NCI-H1694 treated with DMSO at 0.1 percent for 48 hours (cell line): ENCODE measurements at places on chromosomes 11 and 22.

- DNase-seq: no peak
These were observed 65.4 kb downstream of the SMCO4 start for GRCh38 chr11:93477684-93478234.

DNA sequence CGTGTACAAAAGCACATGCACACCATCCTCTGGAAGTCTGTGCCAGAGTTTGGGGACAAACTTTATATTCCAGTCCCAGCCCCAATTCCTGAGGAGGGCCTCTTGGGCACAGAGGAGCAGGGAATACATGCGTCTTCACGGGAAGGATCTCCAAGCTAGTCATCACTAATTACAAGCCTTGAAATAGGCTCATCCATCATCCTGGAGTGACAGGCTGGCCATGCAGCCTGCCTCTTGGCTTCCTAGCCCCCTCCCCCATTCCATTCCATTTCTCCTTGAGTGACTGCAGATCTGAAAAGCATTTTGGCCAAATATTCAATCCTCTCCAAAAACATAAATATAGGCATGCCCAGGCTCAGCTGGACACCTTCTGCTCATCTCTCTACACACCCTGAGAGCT lies 24.8 kb downstream of the SERPING1 start:
- DNase-seq: no peak

DNA sequence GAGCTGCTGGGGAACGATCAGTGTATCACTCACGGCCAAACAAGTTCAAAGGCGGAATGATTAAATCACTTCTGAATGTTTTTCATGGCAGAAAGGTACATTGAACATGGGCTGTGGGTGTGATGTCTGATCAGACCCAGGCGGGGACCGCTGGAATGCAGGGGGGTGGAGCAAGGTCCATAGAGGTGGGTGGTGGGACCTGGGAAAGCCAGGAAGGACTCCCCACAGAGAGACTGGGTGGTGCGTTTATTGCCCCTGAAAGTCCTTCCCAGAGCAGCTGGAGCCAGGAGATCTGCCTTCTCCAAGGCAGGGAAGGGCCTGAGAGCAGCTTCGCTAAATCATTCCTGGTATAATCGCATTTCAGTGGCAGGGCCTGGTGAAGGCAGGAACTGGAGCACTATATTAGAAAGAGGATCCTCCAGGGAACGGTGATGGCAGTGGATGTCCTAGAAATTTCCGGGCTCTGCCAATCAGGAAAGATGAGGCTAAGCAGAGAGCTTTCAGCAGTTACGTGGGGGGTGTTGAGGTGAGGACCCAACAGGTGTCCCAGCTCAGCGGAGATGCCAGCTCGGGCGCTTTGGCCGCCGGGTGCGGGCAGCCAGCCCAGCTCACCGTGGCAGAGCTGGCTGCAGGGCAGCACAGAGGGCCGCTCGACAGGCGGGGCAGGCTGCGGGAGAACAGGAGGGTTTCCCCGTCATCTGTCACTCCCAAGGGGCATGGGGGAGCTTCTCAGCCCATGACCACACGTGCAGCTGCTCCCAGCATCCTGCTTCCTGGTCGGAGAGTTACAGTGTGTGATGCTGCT lies 271.7 kb downstream of the CTTN start:
- DNase-seq: no peak

DNA sequence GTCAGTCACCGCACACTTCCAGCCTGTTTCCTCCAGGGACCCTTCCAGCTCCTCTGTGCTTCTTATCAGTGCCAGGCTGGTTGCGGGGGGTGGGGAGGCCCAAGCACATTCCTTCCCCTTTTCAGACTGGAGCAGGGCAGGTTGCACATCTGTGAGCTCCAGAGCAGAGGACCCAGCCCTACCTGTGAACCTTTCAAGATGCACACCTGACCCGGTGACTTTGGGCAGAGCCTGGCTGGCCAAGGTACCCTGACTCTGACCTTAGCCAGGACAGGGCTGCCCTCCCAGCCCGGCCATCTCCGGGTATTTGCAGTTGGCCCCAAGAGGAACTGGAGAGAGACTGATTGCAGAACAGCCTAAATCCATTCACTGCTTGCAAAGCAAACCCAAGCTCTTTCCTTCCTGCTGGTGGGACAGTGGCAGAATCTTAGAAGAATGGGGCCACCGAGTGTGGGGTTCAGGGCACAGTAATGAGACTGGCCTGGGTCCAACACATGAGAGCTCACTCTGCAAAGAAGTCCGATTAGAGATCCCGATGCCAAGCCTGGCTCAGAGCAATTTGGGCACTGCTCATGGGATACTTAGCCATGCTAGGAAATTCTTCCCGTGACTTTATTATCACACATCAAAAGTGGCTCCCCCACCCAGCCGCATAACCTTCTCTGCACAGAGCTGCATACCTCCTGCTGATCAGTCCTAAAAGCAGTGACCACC lies 64.7 kb upstream of the CCND1 start:
- DNase-seq: no peak

DNA sequence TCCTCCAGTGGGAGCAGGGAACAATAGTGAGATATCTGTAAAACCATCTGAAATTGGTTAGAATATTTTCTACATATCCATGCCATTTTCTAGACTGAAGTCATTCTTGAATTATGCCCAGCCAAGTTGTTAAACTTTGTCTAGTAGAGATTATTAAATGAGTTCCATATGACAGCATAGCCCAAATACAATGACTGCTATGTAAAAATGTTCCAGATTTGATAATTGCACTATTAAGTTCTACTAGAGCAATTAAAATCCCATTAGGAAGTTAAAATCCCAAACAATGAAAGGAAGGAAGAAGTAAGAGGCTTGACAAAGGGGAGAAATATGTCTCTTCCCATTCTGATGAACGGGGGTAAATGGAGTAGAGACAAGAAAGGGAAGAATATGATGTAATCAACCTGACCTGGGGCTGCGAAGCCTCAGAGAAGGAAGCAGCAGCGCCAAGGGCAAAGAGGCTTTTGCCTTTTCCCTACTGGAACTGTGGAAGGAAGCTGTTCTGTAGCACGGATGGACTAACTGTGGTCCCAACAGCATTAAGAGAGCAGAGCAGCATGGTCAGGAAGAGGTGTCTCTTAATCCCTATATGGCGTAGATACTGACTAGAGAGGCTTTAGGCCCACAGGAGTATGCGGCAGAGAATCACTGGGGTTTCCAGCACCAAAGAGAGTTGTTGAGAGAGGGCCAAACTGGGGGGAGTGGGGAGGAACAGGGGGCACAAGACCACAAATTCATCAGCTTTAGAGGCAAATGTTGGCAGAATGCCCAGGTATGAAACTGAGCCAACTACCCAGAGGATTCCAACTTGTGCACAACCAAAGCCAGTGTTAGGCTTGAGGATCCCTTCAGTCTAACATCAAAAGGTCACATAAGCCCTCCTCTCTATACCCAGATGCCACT lies 26.7 kb downstream of the RRP8 start:
- peak; percentile 59 for DNase-seq

DNA sequence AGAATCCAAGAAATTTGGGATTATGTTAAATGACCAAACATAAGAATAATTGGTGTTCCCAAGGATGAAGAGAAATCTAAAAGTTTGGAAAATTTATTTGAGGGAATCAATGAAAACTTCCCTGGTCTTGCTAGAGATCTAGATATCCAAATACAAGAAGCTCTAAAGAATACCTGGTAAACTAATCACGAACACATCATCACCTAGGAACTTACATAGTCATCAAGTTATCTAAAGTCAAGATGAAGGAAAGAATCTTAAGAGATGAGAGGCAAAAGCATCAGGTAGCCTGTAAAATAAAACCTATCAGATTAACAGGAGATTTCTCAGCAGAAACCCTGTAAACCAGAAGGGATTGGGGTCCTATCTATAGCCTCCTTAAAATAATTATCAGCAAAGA lies 46.9 kb downstream of the GAS2 start:
- DNase-seq: no peak

GRCh38 chr11:18581825-18582224 lies 6.7 kb downstream of the UEVLD start:
- no peak for DNase-seq

DNA sequence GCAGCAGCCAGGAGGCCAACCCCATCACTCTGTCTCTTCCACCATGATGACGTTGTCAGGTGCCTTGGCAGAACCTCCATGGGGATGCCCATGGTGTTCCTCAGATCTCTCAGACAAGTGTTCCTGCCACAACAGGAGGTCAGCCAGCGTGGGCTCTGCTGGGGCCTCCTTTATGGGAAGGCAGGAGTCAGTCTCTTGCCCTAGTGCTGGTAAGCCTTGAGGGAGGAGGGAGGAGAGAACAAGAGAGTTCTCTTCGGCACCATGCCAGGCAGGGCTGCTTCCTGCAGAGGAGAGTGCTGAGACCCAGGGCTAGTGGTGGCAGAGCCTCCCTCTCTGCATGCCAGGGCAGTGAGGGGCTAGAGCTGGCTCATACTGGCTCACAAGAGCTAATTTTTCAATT lies 32.5 kb downstream of the GNAZ start:
- no peak for DNase-seq

DNA sequence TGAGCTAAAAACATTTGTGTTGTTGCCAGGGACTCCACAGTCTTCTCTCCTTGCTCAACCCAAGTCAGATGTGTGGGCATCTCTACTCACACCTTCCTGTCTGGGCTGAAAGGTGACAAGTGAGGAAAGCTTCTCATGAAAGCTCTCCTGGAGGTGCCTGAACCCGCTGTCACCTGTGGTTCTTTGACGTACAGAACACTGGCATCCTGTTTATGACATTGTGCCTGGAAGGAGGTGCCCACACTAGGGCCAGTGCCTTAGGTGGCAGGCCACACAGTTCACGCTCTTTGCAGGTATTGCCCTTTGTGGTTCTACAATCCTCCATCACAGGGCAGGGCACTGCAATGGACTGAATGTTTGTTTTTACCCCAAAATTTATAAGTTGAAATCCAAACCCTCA lies 108.5 kb downstream of the CD44 start:
- DNase-seq: no peak

GRCh38 chr11:61481806-61482205 lies 26.7 kb upstream of the LRRC10B start:
- no peak for DNase-seq

DNA sequence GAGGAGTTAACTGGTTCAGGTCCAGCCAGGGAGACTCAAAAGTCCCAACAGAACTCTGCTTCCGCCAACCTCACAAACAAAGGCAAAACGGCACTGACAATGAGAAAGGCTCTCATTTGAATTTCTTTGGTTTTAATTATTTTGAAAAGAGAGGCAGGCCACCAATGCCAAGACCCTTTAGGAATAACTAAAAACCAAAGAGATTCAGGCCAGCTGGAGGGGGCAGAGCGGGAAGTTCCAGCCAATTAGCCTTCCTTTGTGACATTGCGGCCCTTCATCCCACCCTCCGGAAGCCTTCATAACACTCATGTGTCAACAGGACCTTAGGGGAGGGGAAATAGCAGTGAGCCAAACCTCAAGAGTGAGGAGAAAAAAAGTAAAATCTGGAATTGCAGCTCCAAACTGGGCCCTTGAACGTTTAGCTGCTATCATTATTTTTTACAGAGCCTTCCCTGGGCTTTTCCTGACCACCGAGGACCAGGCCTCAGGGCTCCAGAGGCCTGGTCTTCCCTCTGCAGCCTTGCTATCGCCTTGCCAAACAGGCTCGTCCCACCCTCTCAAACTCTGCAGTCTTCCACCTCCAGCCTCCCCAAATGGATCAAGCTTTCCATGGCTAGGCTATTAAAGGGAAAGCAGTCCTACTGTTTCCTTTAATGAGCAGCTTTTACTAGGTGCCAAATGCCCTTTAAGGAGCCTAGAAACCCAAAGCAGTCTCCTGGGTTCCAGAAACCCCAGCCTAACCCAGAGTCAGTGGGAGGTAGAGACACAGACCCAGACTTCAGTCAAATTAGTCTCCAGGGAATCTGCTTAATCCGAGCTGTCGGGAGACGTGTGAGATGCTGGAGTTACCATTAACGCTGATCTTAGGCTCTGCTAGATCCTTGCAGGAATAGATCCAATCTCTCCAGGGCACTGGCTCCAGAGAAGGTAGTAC lies 114.2 kb downstream of the CCDC34 start:
- no peak for DNase-seq

DNA sequence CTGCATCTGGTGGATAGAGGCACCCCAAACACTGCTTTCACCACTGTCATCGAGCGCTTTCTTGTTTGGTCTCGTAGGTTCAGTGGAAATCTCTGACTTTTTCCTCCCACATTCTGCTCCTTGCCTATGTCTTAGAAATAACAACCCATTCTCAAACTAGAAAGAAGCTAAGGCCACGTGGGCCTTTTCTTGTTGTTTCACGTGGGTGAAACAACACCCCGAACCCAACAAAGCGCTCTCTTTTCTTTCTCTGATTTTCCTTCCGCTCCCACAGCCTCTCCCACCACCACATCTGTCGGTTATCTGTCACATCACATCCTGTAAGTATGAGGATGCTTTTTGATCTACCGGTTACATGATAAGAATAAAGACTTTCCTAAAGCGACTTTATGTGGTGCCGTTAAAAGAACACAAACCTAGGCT lies 77.1 kb downstream of the LINC01488 start:
- no peak for DNase-seq

- DNase-seq: no peak
These were observed 13.1 kb downstream of the MPPED1 start for GRCh38 chr22:43424666-43425630.

- peak; percentile 1 for DNase-seq
These were observed 345.4 kb upstream of the KIRREL3 start for GRCh38 chr11:127345819-127346459.

- peak; percentile 5 for DNase-seq
These were observed 61.5 kb downstream of the MSANTD4 start for GRCh38 chr11:105960252-105961245.

DNA sequence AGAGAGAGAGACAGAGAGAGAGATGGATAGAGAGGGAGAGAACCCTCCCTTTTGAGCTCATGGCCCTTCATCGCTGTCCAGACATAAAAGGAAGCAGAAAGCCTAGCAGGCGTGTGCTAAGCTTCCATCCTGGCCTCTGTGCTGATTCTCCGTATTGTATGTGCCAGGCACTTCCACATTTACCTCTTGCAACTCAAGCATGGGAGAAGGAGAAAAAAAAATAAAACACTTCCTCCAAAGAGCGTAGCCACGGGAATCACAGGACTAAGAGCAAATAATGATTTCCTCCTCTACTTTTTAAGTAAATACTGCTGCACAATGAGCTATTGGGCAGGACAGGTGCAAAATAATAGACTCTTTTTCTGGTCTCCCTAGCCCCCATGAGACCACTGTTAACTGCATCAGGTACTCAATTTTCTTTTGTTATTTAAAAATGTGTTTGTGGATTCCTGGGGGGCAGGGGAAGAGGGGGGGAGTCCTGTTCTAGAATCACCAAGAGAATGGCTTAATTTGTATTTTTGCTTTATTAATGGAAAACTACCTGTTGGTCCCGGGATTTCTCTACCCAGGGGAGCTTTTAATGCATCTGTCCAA lies 154.3 kb downstream of the NXPE2 start:
- no peak for DNase-seq

DNA sequence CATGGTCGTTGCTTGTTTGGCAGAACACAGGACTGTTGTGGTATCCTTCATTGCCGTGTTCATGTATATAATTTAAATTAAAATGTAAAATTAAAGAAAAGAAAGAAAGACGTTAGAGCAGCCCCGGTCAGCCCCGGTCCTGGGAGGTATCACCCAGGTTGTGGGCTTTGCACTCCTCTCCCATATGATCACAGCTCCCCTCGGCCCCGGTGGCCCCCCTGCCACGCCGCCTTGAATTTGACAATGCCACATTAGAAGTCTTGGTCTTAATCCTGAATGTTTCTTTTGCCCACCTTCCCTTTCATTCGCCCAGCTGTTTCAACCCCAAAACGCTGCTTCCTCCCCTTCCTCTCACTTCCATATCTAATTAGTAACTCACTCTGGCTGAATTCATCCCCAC lies 11.4 kb downstream of the APOBEC3A start:
- no peak for DNase-seq

GRCh38 chr11:60498399-60498798 lies 5.8 kb downstream of the MS4A12 start:
- DNase-seq: no peak

GRCh38 chr22:45263463-45264269 lies 21.1 kb upstream of the UPK3A start:
- DNase-seq: no peak

GRCh38 chr11:75654314-75654713 lies 14.5 kb downstream of the MAP6 start:
- DNase-seq: no peak
